ENCODE measurements at places on chromosomes 4 and X.

DNA sequence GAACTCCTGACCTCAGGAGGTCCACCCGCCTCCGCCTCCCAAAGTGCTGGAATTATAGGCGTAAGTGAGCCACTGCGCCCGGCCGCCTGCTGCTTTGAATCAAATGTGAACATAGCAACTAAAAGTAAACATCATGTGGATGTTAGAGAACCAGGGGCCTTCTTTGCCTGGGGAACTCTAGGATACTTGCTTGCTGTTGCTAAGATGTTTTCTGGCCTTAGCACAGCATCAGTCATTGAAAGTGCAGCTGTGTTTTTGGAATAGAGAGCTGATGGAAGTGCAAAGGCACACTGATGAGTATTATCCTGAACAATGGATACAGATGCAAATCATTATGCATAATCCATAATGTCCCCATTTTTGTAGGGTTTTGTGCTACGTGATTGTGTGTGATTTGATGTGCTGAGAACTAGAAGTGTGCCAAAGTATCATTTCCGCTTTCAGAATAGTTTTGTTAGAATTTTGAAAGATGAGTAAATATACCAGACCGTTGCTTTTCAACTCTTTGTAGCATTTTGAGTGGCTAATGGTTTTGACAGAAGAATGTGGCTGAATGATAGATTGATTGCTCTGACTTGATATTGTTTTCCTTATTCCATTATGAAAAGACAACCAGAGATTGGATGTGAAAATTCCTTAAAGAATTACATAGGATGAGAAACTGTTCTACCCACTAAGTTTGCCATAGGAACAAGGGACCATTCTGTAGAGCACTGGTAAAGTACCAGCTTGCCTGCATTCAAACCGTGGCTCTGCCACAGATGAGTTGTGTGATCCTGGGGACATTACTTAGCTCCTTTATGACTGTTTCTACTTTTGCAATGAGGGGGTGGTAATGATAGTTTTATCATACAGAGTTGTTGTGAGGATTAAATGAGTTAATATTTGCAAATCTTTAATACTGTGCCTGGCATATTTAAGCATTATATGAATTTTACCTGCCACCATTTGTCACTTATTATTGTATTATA lies 74.7 kb downstream of the REPS2 start:
- DNase-seq: no peak

DNA sequence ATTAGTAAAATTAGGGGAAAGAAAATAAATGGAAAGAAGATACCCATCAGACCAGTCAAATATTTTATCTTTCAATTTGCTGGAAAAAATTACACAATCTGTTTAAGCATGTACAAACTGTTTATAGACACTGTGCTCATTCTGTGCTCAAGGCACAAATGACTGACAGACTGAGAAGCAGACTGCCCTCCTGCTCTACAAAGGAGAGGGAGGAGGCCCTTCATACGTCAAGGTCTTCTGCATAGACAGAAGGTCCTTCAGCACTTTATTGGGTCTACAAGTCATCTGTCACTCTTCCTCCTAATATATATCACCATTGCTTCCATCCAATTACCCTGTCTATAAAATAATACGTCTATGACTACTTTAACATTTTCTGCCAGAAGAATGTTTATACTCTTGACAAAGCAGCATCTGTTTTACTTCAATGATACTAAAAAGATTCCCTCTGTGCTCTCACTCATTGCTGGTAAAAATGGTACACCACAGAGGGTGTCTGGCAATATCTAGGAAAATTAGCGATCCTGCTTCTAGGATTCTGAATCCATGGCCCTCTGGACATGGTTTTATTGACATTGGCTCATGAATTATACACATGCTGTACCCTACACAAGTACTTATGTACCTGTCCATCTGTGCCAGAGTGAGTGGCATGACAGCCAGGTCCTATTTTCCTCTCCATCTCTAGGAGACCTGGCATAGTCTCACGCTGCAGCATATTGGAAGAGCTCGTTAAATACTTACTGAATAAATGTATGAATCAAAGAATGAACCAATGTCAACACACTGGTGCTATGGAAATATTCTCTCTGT lies 11.3 kb downstream of the SLC10A6 start:
- no peak for DNase-seq

- DNase-seq: peak; percentile 47
These were observed 532 bp downstream of the ZNF827 start for GRCh38 chr4:145937971-145938611.

DNA sequence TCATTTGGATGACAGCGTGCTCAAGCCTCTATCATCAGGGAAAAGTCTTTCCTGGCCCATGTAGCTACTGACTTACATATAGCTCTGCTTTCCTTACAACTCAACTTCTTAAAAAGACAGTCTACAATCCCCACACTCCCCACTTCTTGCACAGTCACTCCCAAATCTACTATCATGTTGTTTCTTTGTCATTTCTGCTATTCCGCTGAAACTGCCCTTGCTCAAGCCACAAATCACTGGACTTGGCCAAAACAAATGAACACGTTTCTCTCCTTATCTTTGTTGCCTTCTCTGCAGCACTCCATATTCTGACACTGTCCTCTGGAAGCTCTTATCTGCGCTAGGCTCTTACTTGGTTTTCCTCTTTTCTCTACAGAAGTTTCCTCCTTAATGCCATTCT lies 28.2 kb downstream of the GPRIN3 start:
- no peak for DNase-seq

GRCh38 chr4:142044271-142044670 lies 407.9 kb downstream of the IL15 start:
- no peak for DNase-seq

- DNase-seq: no peak
These were observed 67.0 kb downstream of the NHS start for GRCh38 chrX:17441965-17442364.

- DNase-seq: no peak
These were observed 841.6 kb upstream of the AADAT start for GRCh38 chr4:170931321-170931720.

GRCh38 chrX:148381603-148382002 lies 118.8 kb upstream of the AFF2 start:
- no peak for DNase-seq

DNA sequence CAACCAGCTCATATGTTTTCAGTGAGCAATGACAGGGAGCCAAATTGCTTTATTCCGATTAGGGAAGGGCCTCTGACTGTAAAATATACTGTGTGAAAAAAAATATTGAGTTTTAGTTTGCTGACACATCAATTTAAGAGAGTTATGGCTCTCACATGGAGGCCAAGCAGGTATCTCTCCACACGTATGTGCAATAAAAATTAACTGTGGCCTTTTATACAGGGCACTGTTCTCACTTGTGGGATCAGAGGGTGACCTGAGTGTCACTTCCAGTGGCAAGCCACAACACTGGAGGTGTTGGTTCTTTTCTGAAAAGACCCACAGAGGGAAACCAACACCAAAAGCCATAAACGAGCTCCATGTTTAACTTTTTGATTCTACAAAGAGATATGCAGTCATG lies 462.8 kb downstream of the MID1IP1 start:
- no peak for DNase-seq

- no peak for DNase-seq
These were observed 84.7 kb upstream of the NDST3 start for GRCh38 chr4:117949621-117950020.

GRCh38 chr4:29082684-29083083 lies 1637.5 kb upstream of the PCDH7 start:
- DNase-seq: no peak

GRCh38 chr4:78242071-78242470 lies 184.9 kb downstream of the FRAS1 start:
- DNase-seq: no peak

DNA sequence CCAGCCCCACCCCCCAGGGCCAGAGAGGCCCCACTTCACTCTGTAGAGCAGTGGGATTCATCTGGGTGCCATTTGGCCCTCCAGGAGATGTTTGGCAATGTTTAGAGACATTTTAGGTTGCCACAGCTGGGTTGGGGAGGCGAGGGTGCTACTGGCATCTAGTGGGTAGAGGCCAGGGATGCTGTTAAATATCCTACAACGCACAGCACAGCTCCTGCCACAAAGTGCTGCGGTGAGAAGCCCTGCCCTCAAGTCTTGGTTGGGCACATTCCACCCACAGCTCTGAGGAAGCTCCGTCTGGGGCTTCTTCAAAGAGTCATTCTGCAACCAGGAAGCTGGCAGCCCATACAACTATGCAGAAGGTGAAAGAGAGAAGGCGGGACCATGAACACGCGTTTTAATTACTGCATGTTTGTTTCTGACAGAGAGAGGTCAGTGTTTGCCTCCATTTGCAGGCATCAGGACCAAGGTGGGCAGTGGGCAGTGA lies 48.1 kb upstream of the FAM9C start:
- no peak for DNase-seq

DNA sequence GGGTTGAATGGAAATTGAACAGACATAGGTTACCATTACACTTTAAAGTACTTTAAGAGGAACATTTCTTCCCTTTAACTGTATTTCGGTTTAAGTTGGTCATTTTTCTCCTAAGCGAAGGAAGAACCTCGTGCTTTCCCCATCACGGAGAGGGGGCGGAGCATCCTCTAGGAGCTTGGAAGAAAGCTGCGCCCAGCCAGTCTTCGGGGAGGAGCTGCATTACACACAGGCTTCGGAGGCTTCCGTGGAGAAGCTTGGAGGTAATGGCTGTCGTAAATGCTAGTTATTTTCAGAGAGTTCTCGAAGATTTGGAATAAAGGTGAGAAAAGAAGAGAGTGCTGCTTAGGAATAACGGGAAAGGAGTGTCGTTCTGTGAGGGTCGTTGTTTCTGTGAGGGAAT lies at the start of gene PWWP3B:
Gene PWWP3B, plus strand, starts transcription at position 199 of the 400 bp plus-strand sequence. CDS start 37,128 bp downstream, outside the sequence.
- no peak for DNase-seq

DNA sequence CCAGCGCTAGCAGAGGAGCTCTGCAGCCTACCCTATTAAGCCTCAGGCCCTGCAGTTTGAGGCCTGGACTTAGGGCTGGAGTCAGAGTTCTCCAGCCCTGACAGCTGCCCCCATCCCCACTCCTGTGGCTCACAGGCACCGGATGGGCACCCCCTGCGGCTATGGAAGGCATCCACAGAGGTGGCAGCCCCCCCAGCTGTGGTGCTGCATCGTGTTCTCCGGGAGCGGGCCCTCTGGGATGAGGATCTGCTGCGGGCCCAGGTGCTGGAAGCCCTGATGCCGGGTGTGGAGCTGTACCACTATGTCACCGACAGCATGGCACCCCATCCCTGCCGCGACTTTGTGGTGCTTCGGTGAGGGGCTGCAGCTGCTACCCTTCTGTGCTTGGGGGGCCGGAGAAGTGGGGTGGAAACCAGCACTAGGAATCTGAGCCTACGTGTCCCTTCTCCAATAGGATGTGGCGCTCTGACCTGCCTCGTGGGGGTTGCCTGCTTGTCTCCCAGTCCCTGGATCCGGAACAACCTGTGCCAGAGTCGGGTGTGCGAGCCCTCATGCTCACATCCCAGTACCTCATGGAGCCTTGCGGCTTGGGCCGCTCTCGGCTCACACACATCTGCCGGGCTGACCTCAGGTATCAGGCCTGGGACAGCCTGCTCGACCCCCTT lies 76.2 kb downstream of the STARD8 start:
- no peak for DNase-seq

- DNase-seq: no peak
These were observed 39.3 kb downstream of the CPE start for GRCh38 chr4:165418073-165418472.

DNA sequence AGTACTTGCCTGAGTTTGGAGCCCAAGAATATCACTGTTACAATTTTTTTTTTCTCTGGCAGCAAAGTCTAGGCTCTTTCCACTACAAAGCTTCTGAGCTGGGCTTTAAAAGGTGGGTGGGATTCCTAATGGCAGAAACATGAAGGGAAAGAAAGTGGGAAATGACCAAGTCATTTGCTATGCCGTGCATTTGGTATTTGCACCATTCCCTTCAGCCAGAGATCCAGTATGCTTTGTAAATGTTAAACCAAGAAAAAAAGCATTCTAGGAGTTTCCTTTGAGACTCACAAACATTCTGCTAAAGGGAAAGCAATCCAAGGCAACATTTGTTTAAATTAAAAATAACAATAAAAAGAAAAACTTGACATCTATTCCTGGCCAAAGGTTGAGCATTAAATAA lies 451.2 kb downstream of the RAB28 start:
- DNase-seq: no peak

- no peak for DNase-seq
These were observed 529 bp upstream of the UBA6 start for GRCh38 chr4:67701517-67701850.

GRCh38 chr4:80268936-80269335 lies 2.5 kb downstream of the FGF5 start:
- no peak for DNase-seq

DNA sequence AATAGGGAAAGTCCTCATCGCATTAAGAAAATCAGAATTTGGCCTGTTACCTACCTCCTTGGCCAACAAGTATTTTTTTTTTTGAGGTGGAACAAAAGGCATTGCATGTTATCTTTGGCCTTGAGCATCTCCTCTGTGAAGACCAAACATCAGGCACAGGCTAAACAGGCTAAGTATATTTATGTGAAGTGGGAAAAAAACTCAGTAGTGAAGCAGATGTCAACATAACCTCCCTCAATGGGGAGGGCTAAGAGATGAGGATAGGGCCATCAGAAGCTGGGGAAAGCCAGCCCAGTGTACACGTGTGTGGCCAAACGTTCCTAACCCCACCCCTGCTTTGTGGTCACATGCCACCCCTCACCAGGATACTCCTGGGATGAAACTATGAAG lies 102.5 kb downstream of the FNIP2 start:
- DNase-seq: no peak

GRCh38 chr4:47842985-47843384 lies 5.1 kb upstream of the CORIN start:
- DNase-seq: no peak

GRCh38 chr4:33649015-33649414 lies 2595.3 kb downstream of the ARAP2 start:
- no peak for DNase-seq

- DNase-seq: no peak
These were observed 3.8 kb downstream of the SCML1 start for GRCh38 chrX:17741123-17741511.

- DNase-seq: no peak
These were observed 108.0 kb upstream of the TLL1 start for GRCh38 chr4:165765053-165765452.

DNA sequence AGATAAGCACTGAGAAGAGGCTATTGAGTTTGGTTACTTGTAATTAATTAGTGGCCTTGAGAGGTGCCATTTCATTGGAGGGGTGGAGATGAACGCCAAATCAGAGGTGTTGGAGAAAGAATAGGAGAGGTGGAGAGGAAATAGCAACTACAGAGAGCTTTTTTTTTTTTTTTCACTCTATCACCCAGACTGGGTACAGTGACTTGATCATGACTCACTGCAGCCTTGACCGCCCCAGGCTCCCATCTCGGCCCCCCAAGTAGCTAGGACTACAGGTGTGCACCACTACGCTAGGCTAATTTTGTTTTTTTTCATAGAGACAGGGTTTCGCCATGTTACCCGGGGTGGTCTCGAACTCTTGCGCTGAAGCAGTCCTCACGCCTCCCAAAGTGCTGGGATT lies 5.2 kb downstream of the NHS start:
- no peak for DNase-seq

- no peak for DNase-seq
These were observed 42.3 kb downstream of the SPATA4 start for GRCh38 chr4:176153124-176153523.

GRCh38 chr4:76087007-76087769 lies 12.7 kb downstream of the ART3 start:
- no peak for DNase-seq
